WTC11 (cell line): ENCODE measurements at places on chromosomes 1 and 21. TPM values are rescaled to one million over a fixed set of nuclear protein-coding genes. Genes with fewer than 3 reads are reported as not detected.

DNA sequence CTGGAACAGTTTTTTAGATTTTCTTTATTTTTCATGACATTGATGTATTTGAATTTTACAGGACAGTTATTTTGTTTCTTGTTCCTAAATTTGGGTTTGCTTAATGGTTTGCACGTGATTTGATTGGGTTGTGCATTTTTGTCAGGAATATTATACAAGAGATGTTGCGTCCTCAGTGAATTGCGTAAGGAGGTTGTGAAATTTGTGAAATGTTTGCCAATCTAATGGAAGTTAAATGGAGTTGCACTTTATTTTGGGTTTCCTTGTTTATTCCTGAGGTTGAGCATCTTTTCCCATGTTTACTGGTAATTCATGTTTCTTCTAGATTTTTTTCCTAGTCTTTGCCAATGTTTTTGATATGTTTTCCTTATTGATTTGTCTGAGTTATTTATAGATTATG is 19.9 kb downstream of the ZNF648 start:
- no peak for DNase-seq

DNA sequence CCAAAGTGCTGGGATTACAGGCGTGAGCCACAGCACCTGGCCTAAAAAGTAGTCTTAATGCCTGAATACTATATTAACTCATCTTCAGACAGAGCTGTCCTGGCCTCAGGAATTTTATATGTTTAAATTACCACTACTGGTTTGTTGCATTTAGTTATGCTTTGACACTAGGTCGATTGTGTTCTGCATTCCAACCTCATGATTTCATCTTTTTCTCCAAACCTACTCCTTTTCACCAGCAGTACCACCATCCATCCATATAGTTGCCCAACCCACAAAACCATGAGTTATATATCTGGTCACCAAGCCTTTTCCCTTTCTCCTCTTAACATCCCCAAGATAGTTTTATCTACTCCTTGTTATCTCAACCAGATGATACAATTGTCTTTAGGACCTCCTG is 22.6 kb downstream of the FMO5 start:
- no peak for DNase-seq

DNA sequence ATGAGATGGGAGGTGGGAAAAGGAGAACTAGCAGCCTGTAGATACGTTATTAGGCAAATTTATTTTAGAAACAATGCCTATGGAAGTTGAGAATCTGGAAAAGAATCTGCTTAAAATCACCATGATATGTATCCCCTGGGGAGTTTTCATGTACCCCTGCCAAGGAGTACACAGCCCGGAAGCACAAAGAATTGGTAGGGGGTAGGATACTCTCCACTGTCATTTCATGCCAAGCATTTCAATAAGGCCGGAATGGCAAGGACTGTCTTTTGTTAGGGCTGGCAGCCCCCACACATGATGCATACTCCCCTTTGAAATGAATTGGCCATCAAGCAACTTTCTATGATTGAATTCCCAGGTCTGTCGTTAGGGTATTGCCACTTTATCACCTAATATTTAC is 111.5 kb upstream of the APP start:
- DNase-seq = no peak

GRCh38 chr1:69982992-69983391 is 222.4 kb downstream of the LRRC40 start:
- no peak for DNase-seq

- peak; percentile 51 for DNase-seq
Observed at GRCh38 chr1:19390901-19391595, 78.9 kb downstream of the SLC66A1 start.

DNA sequence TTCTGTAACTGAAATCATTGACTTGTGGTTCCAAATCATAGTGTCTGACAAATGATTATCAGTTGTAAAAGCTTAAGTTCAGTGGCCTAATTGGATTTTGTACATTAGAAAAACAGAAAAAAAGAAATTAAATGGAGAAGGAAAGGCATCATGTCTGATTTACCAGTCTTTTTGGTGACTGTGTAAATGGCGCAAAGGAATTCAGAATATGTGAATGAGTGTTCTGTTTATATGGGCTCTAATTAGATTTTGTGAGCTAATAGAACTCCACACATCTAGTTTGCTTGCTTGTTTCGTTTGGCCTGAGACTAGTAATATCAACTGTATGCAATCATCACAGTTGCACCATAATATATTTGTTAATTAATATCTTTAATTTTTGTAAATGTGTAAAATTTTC is 151.7 kb downstream of the PLA2G4A start:
- no peak for DNase-seq

GRCh38 chr1:19199329-19199968 is 10.6 kb downstream of the UBR4 start:
- no peak for DNase-seq

- DNase-seq = no peak
Observed at GRCh38 chr1:180185971-180186645, 31.4 kb downstream of the QSOX1 start.

Gene RGS13
- not detected in 3 replicates for total RNA-seq

Gene ADAMTSL4
- total RNA-seq = 6.6 to 14.7 TPM (median 14.1 TPM) in 3 replicates

Gene FCRL2
- not detected in 3 replicates for total RNA-seq
